ENCODE measurements at places on chromosomes 12 and 14.

- DNase-seq: no peak
These were observed 3.8 kb downstream of the PLEKHG7 start for GRCh38 chr12:92706594-92706993.

DNA sequence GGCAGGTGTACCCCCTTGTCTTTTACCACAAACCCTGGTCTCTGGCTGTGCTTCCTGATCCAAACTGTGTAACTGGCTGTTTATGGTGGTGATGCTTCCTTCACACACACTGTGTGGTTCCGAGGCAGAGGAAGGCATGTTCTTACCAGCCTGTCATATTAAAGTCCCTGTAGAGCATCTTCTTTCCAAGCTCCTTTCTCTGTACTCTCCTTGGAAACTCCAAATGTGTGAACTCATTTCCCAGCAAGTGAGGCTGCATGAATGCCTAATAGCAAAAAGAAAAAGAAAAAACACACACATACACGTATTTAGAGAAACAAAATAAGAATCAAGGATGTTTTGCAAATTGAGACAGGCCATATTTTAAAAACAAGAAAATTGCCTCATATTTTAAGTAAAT, 214.9 kb downstream of the PPM1H start:
- DNase-seq: no peak

GRCh38 chr12:95187865-95188415, 29.3 kb downstream of the FGD6 start:
- DNase-seq: no peak

GRCh38 chr12:85448548-85449139, 168.6 kb downstream of the ALX1 start:
- no peak for DNase-seq

- no peak for DNase-seq
These were observed 130.0 kb upstream of the ARHGAP5 start for GRCh38 chr14:31947076-31947475.

DNA sequence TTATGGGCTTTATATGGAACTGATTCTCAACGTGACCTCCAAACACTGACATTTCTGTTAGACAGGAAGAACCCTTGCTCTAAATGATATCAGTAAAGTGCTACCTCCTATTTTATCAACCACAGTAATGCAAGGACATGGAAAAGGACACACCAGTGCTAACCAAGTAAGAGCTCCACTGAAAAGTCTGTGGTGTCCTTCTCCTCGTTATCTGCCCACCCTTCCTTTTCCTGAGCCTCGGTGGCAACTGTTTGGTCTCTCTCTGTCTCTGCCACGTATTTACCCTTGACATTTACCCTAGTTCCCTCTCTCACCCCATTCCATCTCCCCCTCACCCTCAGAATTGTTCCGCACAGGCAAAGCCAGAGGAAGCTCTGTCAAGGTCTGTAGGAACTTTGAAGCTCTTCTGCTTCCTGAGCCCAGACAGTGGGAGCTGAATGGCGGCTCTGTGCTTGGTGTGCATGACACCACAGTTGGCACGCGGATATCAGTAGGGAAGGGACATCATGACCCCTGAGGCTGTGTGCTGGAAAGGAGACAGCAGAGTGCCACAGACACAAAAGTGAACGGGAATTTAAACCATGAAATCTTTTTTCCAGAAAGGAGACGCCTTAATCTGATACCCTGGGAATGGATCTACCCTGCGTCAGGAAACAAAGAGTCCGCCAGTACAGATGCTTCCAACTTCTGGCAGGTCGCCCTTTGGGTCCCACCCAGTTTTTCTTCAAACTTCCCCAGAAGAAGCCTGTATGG, 50.8 kb downstream of the NTN4 start:
- DNase-seq: no peak

DNA sequence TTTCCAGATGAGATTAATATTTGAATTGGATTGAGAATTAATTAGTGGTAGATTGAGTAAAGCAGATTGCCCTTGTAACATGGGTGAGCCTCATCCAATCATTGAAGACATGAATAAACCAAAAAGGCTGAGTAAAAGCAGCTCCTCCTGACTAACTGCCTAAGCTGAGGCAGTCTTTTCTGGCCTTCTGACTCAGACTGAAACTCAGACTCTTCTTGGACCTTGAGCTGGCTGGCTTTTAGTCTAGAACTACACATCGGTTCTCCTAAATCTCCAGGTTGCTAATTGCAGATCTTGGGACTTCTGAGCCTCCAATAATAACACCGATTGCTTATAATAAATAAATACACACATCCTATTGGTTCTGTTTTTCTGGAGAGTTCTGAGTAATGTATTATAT, 24.0 kb downstream of the FKBP11 start:
- DNase-seq: no peak

DNA sequence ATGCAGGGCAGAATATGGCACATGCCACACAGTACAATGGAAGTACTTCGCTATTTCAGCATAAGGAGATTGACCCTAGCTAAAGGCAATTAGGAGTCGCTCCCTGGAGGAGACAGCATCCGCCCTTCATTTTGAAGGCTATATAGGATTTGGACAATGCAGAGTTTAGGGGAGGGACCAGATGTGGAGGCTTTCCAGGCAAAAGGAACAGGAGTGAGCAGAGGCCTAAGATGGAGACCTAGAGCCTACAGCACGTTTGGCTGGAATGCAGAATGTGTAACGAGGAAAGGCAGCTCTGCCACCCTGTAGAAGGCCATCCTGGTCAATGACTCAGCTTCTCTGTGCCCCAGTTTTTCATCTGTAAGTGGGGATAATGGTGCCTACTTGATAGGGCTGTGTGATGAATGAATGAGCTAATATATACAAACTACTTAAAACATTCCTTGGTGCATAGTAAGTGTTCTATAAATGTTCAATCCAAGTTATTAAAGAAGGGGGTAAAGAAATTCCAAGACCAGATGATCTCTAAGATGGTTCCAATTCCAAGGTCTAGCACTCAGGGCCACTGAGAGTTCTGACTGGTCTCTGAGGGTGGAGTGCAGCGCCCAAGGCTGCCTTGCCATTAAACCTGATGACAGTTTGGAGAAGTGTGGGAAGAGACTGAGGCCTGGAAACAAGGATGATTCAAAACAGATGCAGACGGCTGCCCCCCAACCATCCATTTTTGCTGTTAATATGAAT, 54.3 kb upstream of the FRMD6 start:
- DNase-seq: no peak

GRCh38 chr14:84770030-84770429, 759.9 kb upstream of the FLRT2 start:
- DNase-seq: no peak

- DNase-seq: peak; percentile 79
These were observed 51.9 kb upstream of the TSPAN11 start for GRCh38 chr12:30874455-30875321.

DNA sequence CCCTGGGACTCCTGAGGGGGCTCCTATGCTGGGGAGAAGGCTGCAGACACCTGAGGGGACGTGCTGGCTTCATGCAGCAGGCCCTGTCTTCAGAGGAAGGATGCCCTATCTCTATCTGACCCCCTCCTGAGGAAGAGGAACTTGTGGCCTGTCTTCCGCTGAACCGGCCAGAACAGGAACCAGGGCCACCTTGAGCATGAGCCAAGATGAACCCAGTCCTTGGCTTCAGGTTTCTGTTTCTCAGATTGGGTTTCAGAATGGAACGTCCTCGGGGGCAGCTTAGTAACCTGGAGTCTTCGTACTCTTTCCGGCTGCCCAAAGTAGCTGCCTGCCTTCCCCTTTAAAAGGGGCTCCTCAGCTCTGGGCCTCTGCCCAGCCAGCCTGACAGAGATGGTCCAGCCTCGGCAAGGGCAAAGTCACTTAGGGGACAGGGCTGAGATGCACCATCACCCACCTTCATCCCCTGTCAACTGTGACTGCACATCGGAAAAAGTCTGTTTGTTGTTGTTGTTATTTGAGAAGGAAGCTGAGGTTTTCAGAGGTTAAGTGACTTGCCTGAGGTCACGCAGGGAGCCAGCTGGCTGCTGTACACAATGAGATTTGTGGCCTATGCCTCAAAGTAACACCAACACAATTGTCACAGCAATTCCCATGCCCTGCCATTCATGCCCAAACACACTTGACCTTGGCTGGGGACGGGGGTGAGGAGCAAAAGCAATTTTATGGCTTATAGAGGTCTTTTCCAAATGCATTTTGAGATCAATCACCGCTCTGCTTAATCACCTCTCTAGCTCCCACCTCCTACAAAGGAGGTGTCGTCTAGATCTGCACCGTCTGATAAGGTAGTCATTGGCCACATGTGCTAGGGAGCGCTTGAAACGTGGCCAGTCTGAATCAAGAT, 13.4 kb downstream of the ASB2 start:
- DNase-seq: no peak

DNA sequence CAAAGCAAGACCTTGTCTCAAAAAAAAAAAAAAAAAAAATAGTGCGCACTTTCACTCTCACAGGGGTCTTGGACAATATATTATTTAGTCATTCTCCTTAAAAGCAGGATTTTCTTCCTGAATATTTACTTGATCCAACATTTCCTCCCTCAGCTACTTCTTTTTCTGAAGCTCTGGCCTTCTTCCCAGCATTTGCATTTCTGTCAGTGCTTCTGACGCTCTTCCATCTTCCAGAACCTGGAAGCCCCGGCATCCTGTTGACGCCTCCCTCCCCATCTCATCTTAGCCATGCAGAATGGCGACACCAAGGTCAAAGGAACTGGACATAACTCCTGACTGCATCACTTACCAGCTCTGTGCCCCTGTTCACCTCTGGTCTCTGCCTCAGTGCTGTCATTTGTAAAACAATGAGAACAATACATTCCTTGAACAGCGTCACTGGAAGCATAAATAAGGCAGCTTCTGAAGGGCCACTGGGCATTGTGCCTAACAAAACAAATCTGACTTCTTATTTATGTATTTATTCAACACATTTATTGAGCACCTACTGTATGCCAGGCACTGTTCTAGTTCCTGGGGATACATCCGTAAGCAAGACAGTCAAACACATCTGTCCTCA, 90.9 kb upstream of the MDM1 start:
- no peak for DNase-seq

DNA sequence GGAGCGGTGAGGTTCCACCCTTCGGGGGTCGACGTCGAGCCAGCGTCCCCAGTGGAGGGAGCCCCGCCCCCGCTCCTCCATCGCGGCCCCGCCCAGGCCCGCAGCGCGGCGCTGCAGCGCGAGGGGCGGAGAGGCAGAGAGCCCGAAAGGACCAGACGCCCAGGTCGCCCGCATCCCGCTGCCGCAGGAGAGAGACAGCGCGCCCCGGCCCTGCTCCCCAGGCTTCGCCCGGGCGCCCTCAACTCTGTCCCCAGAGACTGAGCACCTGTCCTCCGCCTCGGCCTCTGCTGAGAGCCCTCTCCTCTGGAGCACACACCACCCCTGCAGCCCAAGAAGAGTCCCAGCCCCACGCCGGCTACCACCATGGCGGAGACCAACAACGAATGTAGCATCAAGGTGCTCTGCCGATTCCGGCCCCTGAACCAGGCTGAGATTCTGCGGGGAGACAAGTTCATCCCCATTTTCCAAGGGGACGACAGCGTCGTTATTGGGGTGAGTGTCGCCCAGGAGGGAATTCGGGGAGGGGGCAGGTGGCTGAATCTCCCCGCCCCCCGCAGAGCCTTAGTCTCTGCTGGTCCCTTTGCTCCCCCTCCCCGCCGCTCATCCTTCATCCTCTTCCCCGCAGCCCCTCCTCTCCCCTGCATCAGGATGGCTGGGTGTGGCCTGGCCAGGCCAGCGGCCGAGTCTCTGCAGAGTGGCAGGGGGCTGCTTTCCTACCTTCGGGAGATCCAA, at the start of gene KIF5A:
Gene KIF5A (plus strand): TSS at position 136 of the 732 bp plus-strand sequence. CDS start 228 bp downstream, at position 364.
- DNase-seq: no peak
